ENCODE measurements at places on chromosomes 1 and 21. TPM values are rescaled to one million over a fixed set of nuclear protein-coding genes. Genes with fewer than 3 reads are reported as not detected.

GRCh38 chr21:35207322-35207721 lies 158.2 kb upstream of the RUNX1 start:
- no peak overlapping the region for H3K27ac ChIP-seq
- H3K27me3 ChIP-seq: no peaks in the 10 kb centered on the region
- no peak for DNase-seq
- H3K4me3 ChIP-seq: no peak overlapping the region
- no peaks in the 10 kb centered on the region for H3K36me3 ChIP-seq

DNA sequence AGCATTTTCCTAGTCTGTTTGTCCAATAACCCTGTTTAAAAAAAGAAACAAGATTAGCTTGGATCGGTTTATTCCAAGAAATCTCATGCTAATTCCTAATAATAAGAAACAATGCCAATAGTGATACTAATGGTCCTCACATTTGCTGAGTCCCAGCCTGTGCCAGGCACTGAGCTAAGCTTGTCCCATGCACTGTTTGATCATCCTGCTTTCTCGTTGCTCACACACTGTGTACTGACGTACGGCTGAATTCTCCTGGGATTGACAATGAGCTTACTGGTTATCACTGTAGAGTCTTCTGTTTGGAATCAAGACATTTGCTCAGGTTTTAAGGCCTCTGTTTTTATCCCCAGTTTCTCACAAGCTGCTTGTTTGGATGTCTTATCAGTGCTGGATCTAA lies 71.1 kb downstream of the CACNA1E start:
- no peaks in the 10 kb centered on the region for H3K36me3 ChIP-seq
- H3K27me3 ChIP-seq: no peaks in the 10 kb centered on the region
- peaks cover 10% of the 10 kb centered on the region for H3K4me1 ChIP-seq
- no peak for DNase-seq
- no peak overlapping the region for H3K27ac ChIP-seq
- H3K4me3 ChIP-seq: no peak overlapping the region

- no peak overlapping the region for H3K4me3 ChIP-seq
- DNase-seq: no peak
- H3K27me3 ChIP-seq: no peaks in the 10 kb centered on the region
- H3K27ac ChIP-seq: no peak overlapping the region
Observed at GRCh38 chr1:157030728-157031127, 14.8 kb downstream of the ARHGEF11 start.

DNA sequence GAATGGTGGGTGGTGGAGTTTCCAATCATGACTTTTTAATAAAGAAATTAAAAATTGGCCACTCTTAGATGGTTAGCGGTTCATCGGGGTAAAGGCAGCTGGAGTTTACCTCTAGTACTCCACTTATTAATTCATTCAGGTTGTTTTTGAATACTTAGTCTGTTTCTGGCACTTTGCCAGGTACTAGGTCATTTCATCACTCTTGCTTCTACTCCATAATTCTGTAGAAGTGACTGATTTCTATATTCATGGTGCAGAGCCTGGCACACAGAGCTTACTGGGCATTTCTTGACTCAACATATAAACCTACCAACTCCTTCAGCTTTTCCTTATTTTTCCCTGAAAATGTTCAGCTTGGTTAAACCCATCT lies 31.5 kb downstream of the FOXD2 start:
- no peak overlapping the region for H3K4me3 ChIP-seq
- H3K27ac ChIP-seq: no peak overlapping the region
- no peaks in the 10 kb centered on the region for H3K36me3 ChIP-seq
- no peak for DNase-seq
- peaks cover 4% of the 10 kb centered on the region for H3K4me1 ChIP-seq
- peaks cover 24% of the 10 kb centered on the region for H3K27me3 ChIP-seq

GRCh38 chr1:246063013-246063616 lies 444.0 kb downstream of the SMYD3 start:
- H3K27ac ChIP-seq: no peak overlapping the region
- no peaks in the 10 kb centered on the region for H3K36me3 ChIP-seq
- no peak for DNase-seq
- H3K4me1 ChIP-seq: peaks cover 26% of the 10 kb centered on the region
- H3K27me3 ChIP-seq: no peaks in the 10 kb centered on the region
- no peak overlapping the region for H3K4me3 ChIP-seq

GRCh38 chr1:187121661-187122060 lies 292.9 kb downstream of the PLA2G4A start:
- no peak overlapping the region for H3K4me3 ChIP-seq
- H3K36me3 ChIP-seq: no peaks in the 10 kb centered on the region
- H3K4me1 ChIP-seq: no peaks in the 10 kb centered on the region
- H3K27me3 ChIP-seq: no peaks in the 10 kb centered on the region
- no peak overlapping the region for H3K27ac ChIP-seq

- no peak overlapping the region for H3K27ac ChIP-seq
- H3K36me3 ChIP-seq: no peaks in the 10 kb centered on the region
- H3K27me3 ChIP-seq: no peaks in the 10 kb centered on the region
- no peak overlapping the region for H3K4me3 ChIP-seq
Observed at GRCh38 chr1:67208217-67208616, 42.0 kb downstream of the IL23R start.

DNA sequence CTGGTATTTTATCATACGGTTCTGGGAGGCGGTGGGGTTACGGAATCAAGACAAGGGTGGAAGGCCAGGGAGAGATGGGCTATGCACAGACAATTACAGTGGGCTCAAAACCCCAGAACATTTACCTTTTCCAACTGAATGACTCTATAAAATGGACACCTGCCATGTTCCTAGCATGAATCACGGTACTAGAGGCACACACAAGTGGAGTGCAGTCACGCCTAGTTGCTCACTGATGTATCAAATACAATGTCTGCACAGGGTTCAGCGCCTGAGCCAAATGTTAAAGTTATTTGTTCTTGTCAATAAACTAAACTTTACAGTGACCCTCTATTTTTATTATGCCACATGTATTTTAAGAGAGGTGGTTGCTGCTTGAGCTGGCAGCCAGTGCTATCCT lies 121.4 kb downstream of the ATG4C start:
- DNase-seq: no peak
- H3K27ac ChIP-seq: no peak overlapping the region
- no peaks in the 10 kb centered on the region for H3K4me1 ChIP-seq
- H3K36me3 ChIP-seq: no peaks in the 10 kb centered on the region

DNA sequence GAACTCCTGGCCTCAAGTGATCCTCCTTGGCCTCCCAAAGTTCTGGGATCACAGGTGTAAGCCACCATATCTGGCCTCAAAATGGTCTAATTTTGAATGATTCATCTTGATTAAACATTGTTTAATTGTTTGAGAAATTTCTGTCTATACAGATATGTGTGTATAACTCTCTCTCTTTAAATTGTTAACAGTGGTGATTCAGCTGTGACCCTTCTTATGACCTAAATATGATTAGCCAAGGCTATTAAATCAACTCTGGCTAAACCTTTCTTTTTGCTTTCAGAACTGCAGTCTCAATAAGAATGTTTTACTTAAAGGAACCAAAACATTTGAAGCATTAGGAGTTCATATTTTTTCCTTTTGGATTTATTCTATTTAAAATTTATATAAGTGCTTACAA lies 19.2 kb upstream of the B3GALT5 start:
- H3K27ac ChIP-seq: no peak overlapping the region
- no peak for DNase-seq
- no peaks in the 10 kb centered on the region for H3K36me3 ChIP-seq
- no peaks in the 10 kb centered on the region for H3K27me3 ChIP-seq

DNA sequence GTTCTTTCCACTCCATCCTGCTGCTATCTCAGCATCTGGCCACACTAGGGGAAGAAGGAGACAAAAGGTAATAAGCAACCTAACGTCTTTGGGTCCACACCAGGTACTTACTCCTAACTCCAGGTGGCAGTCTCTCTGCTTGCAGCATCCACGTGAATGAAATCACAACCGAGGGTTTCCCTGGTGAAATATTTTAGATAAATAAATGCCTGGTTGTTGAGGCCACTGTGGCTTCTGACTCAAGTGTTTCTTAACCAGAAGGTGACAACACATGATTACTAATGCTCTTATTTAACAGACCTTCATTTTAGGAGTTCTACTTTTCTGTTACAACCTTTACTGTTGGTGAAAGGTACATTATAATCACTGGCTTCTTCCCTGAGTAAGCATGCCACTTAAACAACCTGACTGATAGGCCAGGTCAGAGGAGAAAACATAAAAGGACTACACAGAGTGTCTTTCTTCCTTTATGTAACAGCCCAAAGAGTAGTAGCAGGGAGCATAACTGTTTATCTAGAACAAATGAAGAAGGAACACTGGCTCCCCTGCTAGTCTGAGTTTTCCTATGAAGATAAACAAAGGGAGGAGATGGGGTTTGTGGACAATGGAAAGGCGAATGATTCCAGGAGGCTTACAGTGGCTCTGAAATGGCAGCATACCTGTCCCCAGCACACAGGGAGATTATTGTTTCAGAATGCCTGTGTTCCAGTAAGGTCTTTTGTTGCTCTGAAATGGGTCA lies 59.9 kb downstream of the SYT6 start:
- H3K4me3 ChIP-seq: no peak overlapping the region

- no peak overlapping the region for H3K27ac ChIP-seq
- no peaks in the 10 kb centered on the region for H3K36me3 ChIP-seq
- DNase-seq: no peak
- no peak overlapping the region for H3K4me3 ChIP-seq
- no peaks in the 10 kb centered on the region for H3K4me1 ChIP-seq
Observed at GRCh38 chr1:91750398-91750996, 135.5 kb downstream of the TGFBR3 start.

AMY1A gene
- not detected for total RNA-seq

KRTAP11-1 gene
- not detected for total RNA-seq

CYP4Z1 gene
- not detected for total RNA-seq

COP1 gene
- 98.5 TPM for total RNA-seq

RHD gene
- not detected for total RNA-seq
